Mesothelial cell of epicardium (in vitro differentiated cells): ENCODE measurements at places on chromosomes 16 and 17. TPM values are rescaled to one million over a fixed set of nuclear protein-coding genes. Genes with fewer than 3 reads are reported as not detected.

DNA sequence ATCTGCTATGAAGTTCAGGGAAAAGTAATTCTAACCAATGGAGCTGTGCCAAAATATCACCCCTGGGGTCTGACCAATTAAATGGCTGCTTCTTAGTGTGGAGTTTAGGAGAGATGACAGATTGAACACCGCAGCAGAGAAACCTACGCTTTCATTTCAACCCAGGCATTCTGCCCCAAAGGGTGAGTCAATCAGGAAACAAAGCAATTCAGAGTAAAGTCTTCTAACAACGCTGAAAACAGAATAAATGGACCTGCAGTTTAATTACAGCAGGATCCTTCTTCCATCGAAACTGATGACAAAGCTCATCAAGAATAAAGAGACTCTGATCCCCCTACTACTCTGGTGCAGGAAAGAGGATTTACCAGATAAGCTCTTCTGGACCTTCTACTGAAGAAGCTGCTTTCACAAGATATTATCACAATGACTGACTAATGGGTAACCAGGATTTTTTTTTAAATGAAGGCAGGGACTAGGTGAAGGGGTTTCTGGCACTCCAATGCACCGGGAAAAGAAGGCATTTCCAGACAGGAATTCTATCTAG lies 16.7 kb downstream of the RFFL start:
- H3K36me3 ChIP-seq, result no peaks in the 10 kb centered on the region
- no peak for DNase-seq
- H3K27ac ChIP-seq, result peak overlapping the region; percentile 69

- peaks cover 3% of the 10 kb centered on the region for H3K4me1 ChIP-seq
- no peak for DNase-seq
- no peaks in the 10 kb centered on the region for H3K27me3 ChIP-seq
- no peak overlapping the region for H3K27ac ChIP-seq
- no peaks in the 10 kb centered on the region for H3K36me3 ChIP-seq
These were observed 166.8 kb downstream of the MAP2K6 start for GRCh38 chr17:69581061-69581961.

DNA sequence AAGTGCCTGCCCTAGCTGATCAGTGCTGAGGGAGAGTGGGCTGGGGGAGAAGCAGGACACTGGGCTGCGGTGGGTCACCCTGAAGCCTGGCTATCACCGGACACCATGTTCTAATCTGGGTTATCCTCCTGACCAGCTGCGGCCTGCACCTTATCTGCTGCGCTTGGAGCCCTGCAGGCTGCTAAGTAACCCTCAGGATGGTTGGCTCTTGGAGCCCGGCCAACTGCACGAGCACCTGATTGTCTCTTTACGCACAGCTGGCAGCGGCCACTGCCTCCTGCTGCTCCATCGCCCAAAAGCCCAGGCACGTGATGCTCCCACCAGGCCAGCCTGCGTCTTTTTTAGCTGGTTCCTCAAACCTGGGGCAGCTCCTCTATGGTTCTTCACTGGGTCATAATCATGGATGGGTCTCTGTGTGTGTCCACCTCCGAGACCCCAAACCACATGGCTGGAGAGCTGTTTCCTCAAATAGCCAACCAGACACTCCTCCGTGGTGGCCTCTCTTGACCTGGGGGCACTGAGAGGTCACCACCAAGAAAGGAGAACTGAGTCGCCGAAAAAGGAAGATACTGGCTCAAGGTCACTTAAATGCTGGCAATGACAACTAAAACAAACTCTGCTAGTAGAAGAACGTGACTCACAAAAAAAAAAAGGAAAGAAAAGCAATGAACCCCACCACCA lies 21.7 kb downstream of the SPHK1 start:
- H3K4me1 ChIP-seq, result no peaks in the 10 kb centered on the region
- DNase-seq, result no peak
- H3K4me3 ChIP-seq, result no peak overlapping the region
- no peaks in the 10 kb centered on the region for H3K27me3 ChIP-seq

ITPRIPL2 gene
- total RNA-seq, result 39.2 to 40.0 TPM (median 39.3 TPM) in 3 replicates

GRCh38 chr17:43928609-43929008 lies 13.7 kb downstream of the PPY start:
- DNase-seq, result no peak
- H3K27ac ChIP-seq, result no peak overlapping the region
- no peak overlapping the region for H3K4me3 ChIP-seq
- H3K27me3 ChIP-seq, result peaks cover 54% of the 10 kb centered on the region
- H3K36me3 ChIP-seq, result no peaks in the 10 kb centered on the region
- H3K4me1 ChIP-seq, result peaks cover 9% of the 10 kb centered on the region

- peaks cover 56% of the 10 kb centered on the region for H3K4me1 ChIP-seq
- H3K36me3 ChIP-seq, result no peaks in the 10 kb centered on the region
- peaks cover 95% of the 10 kb centered on the region for H3K27me3 ChIP-seq
- peak overlapping the region; percentile 85 for H3K4me3 ChIP-seq
These were observed 16.1 kb upstream of the HOXB9 start for GRCh38 chr17:48642059-48642842.

DNA sequence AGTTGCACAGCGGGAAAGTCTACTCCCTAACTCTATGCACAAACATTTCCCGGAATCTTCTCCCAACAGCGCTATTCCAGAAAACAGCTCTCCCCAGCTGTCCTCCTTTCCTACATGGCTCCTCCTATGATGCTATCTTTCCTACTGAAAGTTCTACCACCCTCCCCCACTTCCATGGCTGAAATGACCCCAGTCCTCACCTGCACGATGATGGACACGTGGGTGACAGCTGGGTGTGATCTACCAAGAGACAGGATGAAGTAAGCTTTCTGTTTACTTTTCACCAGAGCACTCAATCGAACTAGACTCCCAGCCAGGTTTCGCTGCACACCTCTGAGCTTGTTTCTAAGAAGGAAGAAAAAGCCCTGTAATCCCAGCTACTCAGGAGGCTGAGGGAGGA lies 10.7 kb downstream of the CTC1 start:
- H3K27me3 ChIP-seq, result no peaks in the 10 kb centered on the region
- no peaks in the 10 kb centered on the region for H3K4me1 ChIP-seq
- H3K4me3 ChIP-seq, result no peak overlapping the region

- H3K27me3 ChIP-seq, result no peaks in the 10 kb centered on the region
- H3K27ac ChIP-seq, result peak overlapping the region; percentile 62
- H3K4me3 ChIP-seq, result no peak overlapping the region
- peaks cover 30% of the 10 kb centered on the region for H3K4me1 ChIP-seq
These were observed 42.7 kb downstream of the GNA13 start for GRCh38 chr17:65013613-65014391.
